ENCODE measurements at places on chromosomes 1 and 21.
A peak's percentile ranks its signal among the peaks of the same experiment; 100 is the strongest.

GRCh38 chr1:34066166-34066565 is 98.9 kb downstream of the CSMD2 start:
- peak; percentile 73 for DNase-seq

DNA sequence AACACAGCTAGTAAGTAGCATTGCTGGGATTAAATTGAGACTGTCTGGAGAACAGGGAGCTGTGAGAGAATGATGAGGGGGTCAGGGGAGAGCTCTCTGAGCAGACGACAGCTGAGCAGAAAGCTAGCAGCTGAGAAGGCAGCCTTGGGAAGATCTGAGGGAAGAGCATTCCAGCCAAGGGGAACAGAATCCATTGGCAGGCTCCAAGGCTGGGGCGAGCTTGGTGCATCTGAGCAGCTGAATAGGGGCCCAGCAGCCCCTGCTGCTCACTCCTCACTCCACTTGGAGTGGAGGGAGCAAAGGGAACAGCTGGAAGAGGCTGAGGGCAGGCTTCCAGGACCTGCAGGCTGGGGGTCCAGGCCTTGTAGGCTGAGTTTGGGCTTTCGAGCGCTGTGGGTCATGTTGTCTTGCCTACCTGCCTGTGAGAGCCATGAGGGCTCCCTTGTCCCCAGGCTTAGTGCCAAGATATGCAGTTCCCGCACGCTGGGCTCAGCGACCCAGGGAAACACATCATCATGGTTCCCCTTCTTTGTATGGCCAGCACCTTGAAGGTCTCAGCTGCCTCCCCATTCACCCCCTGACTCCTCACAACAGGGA is 10.5 kb downstream of the ACOT11 start:
- no peak for DNase-seq

DNA sequence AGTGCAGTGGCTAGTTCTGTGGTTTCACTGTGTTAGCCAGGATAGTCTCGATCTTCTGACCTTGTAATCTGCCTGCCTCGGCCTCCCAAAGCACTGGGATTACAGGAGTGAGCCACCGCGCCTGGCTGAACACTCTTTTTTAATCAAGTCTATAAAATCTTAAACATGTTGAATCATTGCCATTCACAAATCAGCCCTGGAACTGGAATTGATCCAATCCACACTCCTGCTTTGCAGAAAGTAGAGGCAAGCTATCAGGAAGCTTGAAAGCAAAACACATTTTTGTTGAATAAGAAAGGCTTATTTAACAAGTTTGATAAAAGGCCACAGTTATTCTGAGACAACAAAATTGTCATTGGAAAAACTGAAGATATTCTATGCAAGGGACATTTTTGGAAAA is 18.3 kb upstream of the EFHD2 start:
- peak; percentile 17 for DNase-seq

GRCh38 chr1:151859891-151860293 is 6.4 kb upstream of the THEM5 start:
- DNase-seq, result no peak

DNA sequence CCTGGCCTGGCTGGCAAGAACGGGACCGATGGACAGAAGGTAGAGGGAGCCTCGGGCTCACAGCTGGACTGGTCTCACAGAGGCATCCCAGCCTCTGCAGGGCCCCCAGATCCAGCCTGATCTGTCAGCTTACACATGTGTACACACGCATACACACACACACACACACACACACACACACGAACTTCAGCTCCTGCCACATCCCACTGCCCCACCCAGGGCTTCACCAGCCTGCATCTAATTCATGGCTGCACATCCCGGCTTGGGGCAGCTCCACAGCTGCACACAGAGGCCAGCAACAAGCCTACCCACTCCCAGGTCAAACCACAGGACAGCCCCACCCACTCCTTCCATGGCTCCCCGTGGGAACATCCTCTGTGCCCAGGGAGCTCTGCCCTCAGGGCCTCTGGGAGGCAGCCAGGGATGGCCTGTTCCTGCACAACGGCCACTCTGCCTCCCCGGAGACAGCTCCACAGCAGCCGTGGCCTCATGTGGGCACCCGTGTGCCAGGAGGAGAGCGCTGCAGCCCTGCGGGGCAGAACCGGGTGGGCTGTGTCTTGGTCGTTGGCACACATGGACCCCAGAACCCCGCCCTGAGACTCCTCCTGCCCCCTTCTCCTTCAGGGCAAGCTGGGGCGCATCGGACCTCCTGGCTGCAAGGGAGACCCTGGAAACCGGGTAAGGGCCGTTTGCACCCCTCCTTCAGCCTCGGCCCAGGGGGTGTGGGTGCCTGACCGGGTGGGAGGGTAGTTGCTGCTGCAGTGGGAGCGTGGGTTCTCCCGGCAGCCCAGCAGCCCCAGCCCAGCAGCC is 19.1 kb downstream of the COL6A2 start:
- DNase-seq, result no peak

Data from fibroblast of skin of right biceps (primary cell).